Sigmoid colon (tissue), 7 donors: ENCODE measurements at places on chromosomes 12 and 14. TPM values are rescaled to one million over a fixed set of nuclear protein-coding genes. Genes with fewer than 3 reads are reported as not detected.

Gene WNK1
- 39.8 TPM for polyA plus RNA-seq

DNA sequence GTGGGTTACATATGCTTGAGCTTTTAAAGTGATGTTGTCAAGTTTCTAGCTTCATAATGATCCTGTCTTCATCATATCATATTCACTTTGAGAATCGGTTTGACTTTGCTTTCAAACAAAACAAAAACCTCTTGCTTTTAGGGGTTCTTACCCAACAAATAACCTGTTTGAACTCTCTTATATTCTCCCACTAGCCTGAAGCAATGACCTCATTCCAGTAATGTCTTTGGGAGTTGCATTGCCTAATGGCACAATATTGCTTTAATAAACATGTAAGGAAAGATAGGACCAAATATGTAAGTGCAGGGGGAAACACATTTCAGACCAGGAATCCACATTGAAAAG lies 27.7 kb downstream of the WBP11 start:
- H3K4me1 ChIP-seq, result peaks cover 25% of the 10 kb centered on the region
- no peak for DNase-seq
- peak overlapping the region; percentile 86 for H3K4me3 ChIP-seq
- no peaks in the 10 kb centered on the region for H3K36me3 ChIP-seq
- no peaks in the 10 kb centered on the region for H3K27me3 ChIP-seq

- H3K4me3 ChIP-seq, result no peak overlapping the region
- no peaks in the 10 kb centered on the region for H3K27me3 ChIP-seq
- no peak for DNase-seq
- H3K4me1 ChIP-seq, result no peaks in the 10 kb centered on the region
- H3K27ac ChIP-seq, result no peak overlapping the region
These were observed 21.1 kb downstream of the NUBPL start for GRCh38 chr14:31582286-31582691.

DNA sequence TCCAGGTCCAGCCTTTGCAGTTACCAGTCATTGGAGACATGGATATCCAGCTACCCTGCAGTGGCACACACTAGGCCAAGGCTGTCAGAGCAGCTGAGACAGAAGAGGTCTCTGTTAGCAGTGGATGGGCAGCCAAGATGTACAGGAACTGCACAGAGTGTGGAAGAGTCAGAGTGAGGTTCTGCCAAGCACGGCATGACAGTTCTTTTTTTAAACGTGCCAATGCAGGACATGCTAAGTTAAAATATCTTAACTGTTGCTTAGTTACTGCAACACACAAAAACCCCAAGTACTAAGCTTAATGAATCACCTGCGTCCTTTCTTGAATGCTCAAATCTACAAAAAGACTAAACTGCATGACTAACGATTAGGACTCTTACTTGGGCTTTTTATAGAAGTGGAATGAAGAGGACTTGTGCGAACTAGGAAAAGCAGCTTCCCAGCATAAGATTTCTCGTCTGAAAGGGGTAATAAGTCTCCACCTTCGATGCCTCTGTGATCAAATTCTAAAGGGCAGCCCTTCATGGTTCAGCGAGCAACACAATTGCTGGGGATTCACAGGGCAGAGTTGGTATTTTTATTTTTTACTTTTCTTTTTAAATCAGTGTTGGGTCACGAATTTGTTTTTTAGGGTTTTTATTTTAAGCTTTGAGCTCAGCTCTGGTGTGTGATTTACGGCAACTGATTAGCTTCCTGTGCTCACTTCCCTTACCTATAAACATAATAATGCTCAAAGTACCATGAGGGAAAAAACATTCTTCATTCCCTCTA lies 20.6 kb downstream of the MAPK1IP1L start:
- no peaks in the 10 kb centered on the region for H3K36me3 ChIP-seq
- H3K27ac ChIP-seq, result peak overlapping the region; percentile 71
- DNase-seq, result no peak
- no peak overlapping the region for H3K4me3 ChIP-seq
- no peaks in the 10 kb centered on the region for H3K27me3 ChIP-seq

Gene PCED1B
- polyA plus RNA-seq, result 5.8 TPM

Gene KRT71
- not detected for polyA plus RNA-seq

- H3K27me3 ChIP-seq, result peaks cover 20% of the 10 kb centered on the region
- H3K27ac ChIP-seq, result no peak overlapping the region
- H3K36me3 ChIP-seq, result no peaks in the 10 kb centered on the region
- no peaks in the 10 kb centered on the region for H3K4me1 ChIP-seq
- no peak for DNase-seq
These were observed 15.1 kb downstream of the ZDHHC22 start for GRCh38 chr14:77126461-77126990.

- H3K27me3 ChIP-seq, result no peaks in the 10 kb centered on the region
- no peak overlapping the region for H3K27ac ChIP-seq
- H3K4me1 ChIP-seq, result no peaks in the 10 kb centered on the region
These were observed 33.5 kb downstream of the C12orf50 start for GRCh38 chr12:87995581-87996178.

DNA sequence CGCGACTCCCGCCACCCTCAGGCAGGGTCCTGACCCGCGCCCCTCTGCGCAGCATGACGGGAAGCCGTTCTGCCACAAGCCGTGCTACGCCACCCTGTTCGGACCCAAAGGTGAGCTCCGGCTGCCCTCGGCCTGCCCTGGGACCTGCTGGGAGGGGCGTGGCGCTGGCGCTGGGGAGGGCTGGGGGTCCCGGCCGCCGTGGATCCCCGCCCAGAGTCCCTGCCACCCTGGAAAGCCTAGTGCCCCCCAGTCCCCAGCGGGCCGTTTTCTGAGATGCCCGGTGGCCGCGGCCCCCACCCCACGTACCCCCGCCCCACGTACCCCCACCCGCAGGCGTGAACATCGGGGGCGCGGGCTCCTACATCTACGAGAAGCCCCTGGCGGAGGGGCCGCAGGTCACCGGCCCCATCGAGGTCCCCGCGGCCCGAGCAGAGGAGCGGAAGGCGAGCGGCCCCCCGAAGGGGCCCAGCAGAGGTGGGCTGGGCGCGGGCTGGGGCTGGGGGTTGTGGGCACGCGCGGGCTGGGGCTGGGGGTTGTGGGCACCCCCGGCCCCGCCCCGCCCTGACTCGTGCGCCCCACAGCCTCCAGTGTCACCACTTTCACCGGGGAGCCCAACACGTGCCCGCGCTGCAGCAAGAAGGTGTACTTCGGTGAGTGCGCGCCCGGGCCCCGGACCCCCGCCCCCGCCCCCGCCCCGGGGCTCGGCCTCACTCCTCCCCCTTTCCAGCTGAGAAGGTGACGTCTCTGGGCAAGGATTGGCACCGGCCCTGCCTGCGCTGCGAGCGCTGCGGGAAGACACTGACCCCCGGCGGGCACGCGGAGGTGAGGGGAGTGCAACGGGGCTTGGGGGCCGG lies 4.0 kb downstream of the CRIP2 start:
- peaks cover 4% of the 10 kb centered on the region for H3K36me3 ChIP-seq

Gene AQP2
- not detected for polyA plus RNA-seq

- DNase-seq, result peak; percentile 74
- H3K4me3 ChIP-seq, result no peak overlapping the region
- no peaks in the 10 kb centered on the region for H3K4me1 ChIP-seq
- no peaks in the 10 kb centered on the region for H3K27me3 ChIP-seq
- no peak overlapping the region for H3K27ac ChIP-seq
These were observed 19.1 kb upstream of the ARMH4 start for GRCh38 chr14:58171090-58171489.

GRCh38 chr14:103185051-103186029 lies 62.1 kb downstream of the TNFAIP2 start:
- peak overlapping the region; percentile 28 for H3K27ac ChIP-seq
- peaks cover 11% of the 10 kb centered on the region for H3K4me1 ChIP-seq
- H3K36me3 ChIP-seq, result no peaks in the 10 kb centered on the region
- no peak overlapping the region for H3K4me3 ChIP-seq
- DNase-seq, result peak; percentile 41
- H3K27me3 ChIP-seq, result peaks cover 7% of the 10 kb centered on the region

Gene PLXNC1
- 1.2 TPM for polyA plus RNA-seq

Gene HOXC12
- not detected for polyA plus RNA-seq

- peaks cover 46% of the 10 kb centered on the region for H3K36me3 ChIP-seq
- peaks cover 97% of the 10 kb centered on the region for H3K4me1 ChIP-seq
- H3K4me3 ChIP-seq, result no peak overlapping the region
- H3K27ac ChIP-seq, result peak overlapping the region; percentile 97
- peak; percentile 90 for DNase-seq
These were observed 101.9 kb downstream of the RFLNA start for GRCh38 chr12:124396544-124397398.

GRCh38 chr12:51653431-51653830 lies 62.4 kb downstream of the SCN8A start:
- no peaks in the 10 kb centered on the region for H3K4me1 ChIP-seq
- no peak overlapping the region for H3K4me3 ChIP-seq
